ENCODE measurements at places on chromosomes 2 and 18.

GRCh38 chr18:36692921-36693332 is 135.9 kb downstream of the TPGS2 start:
- DNase-seq = no peak

DNA sequence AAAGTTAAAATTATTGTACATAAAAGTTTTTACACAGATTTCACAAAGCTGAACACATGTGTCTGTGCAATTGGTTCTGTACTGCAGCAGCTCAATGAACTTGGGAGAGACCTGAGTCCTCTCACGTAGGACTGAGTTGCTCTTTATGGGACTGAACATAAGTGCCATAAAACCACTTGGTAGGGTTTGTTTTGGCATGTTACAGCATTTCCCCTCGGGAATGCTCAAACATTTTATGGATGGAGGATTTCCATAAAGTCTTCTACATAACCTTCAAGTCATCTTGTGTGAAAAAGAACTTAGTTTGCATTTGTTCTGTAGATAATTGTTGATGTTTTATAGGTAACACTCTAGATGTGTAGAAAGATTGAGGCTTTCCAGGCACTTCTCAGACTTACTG is 15.9 kb downstream of the LYPD6 start:
- no peak for DNase-seq

DNA sequence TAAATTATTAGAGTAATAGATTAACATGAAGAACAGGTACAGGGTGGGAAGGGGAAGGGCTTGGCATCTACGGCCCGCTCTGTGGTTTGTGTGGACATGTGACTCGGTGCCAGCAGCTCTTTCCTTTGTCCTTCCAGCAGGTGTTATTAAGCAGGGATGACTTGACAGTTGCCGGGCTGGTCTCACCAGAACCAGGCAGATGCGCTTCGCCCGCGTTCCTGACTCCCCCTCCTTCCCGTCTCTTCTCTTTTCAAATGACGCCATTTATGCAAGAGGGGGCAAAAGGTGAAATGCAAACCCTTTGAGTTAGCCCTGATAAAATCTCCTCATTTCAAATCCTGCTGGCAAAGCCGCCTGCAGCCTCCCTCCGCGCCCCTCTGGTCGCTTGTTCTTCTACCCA is 38.9 kb upstream of the MGAT4A start:
- no peak for DNase-seq

GRCh38 chr18:66129248-66129647 is 378.4 kb downstream of the CDH7 start:
- DNase-seq = no peak

Data from substantia nigra (tissue), 51 donors.